Activated naive CD4-positive, alpha-beta T cell treated with anti-CD3 and anti-CD28 coated beads for 36 hours (primary cell): ENCODE measurements at places on chromosomes 6 and 20. TPM values are rescaled to one million over a fixed set of nuclear protein-coding genes. Genes with fewer than 3 reads are reported as not detected.

PDE7B gene
- total RNA-seq = 0.25 TPM

RALGAPB gene
- 22.1 TPM for total RNA-seq

SPATA25 gene
- 0.52 TPM for total RNA-seq

B4GALT5 gene
- 18.6 TPM for total RNA-seq

POLR3F gene
- 7.0 TPM for total RNA-seq

HTR1B gene
- total RNA-seq = not detected

ENPP4 gene
- 8.0 TPM for total RNA-seq

DLK2 gene
- 0.47 TPM for total RNA-seq

ATXN1 gene
- total RNA-seq = 9.4 TPM

PTK7 gene
- total RNA-seq = 2.2 TPM

DNA sequence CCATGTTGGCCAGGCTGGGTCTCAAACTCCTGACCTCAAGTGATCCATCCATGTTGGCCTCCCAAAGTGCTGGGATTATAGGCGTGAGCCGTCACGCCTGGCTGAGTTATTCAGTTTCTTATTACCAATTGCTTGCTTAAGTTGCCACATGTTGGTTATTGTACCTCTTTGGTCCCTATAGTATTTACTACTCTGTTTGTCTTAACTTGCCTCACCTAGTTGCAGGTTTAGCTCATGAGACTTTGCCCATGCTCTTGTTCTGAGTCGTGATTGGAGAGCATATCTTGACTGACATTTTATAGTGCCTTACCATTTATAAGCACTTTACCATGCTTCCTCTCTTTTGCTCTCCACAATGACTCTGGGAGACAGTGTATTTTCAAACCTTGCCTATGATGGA lies 134.2 kb upstream of the HDGFL1 start:
- no peaks in the 10 kb centered on the region for H3K27me3 ChIP-seq
- no peaks in the 10 kb centered on the region for H3K4me1 ChIP-seq
- H3K27ac ChIP-seq = no peak overlapping the region

- H3K27ac ChIP-seq = no peak overlapping the region
- no peaks in the 10 kb centered on the region for H3K36me3 ChIP-seq
- DNase-seq = no peak
- no peaks in the 10 kb centered on the region for H3K4me1 ChIP-seq
- H3K4me3 ChIP-seq = no peak overlapping the region
These were observed 337.9 kb downstream of the TAF4 start for GRCh38 chr20:61727761-61728160.

GRCh38 chr6:119590066-119590465 lies 240.5 kb upstream of the MAN1A1 start:
- H3K4me3 ChIP-seq = no peak overlapping the region
- no peak for DNase-seq

DNA sequence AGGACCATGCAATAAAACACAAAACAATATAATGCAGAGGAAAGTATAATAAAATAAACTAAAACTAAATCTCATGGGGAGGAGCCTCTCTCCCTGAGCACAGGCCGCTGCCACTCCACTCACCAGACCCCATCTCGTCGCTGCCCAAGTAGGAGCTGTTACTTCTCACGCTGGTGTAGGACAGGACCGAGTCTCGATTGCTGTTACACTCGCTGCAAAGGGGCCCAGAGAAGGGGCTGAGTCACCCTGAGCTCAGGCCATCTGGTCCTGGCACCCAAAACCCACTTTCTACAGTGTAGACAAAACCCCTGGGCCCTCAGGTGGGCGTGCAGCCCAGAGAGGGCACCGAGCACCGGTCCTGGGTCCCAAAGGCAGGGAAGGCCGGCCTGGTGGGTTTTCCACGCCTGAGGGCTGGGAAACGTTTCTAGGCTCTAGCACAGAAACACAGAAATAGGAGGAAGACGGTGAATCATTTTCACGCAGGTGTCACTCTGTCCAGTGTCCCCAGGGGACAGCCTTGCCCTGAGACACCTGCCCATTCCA lies 183.4 kb downstream of the PREX1 start:
- peaks cover 2% of the 10 kb centered on the region for H3K36me3 ChIP-seq
- DNase-seq = no peak
- no peaks in the 10 kb centered on the region for H3K4me1 ChIP-seq

- no peak for DNase-seq
- no peak overlapping the region for H3K27ac ChIP-seq
- H3K27me3 ChIP-seq = peaks cover 57% of the 10 kb centered on the region
- H3K36me3 ChIP-seq = no peaks in the 10 kb centered on the region
These were observed 16.8 kb downstream of the LINC00237 start for GRCh38 chr20:21089391-21089790.

- H3K4me3 ChIP-seq = peak overlapping the region; percentile 52
- peak; percentile 81 for DNase-seq
- H3K27ac ChIP-seq = no peak overlapping the region
- no peaks in the 10 kb centered on the region for H3K36me3 ChIP-seq
- H3K4me1 ChIP-seq = peaks cover 9% of the 10 kb centered on the region
These were observed 12.6 kb downstream of the HSPA12B start for GRCh38 chr20:3744806-3745685.

GRCh38 chr20:58877976-58878360 lies 25.5 kb downstream of the GNAS start:
- DNase-seq = peak; percentile 69
- H3K4me1 ChIP-seq = peaks cover 26% of the 10 kb centered on the region
- H3K27ac ChIP-seq = peak overlapping the region; percentile 61
- H3K4me3 ChIP-seq = no peak overlapping the region
- no peaks in the 10 kb centered on the region for H3K36me3 ChIP-seq
- H3K27me3 ChIP-seq = no peaks in the 10 kb centered on the region

DNA sequence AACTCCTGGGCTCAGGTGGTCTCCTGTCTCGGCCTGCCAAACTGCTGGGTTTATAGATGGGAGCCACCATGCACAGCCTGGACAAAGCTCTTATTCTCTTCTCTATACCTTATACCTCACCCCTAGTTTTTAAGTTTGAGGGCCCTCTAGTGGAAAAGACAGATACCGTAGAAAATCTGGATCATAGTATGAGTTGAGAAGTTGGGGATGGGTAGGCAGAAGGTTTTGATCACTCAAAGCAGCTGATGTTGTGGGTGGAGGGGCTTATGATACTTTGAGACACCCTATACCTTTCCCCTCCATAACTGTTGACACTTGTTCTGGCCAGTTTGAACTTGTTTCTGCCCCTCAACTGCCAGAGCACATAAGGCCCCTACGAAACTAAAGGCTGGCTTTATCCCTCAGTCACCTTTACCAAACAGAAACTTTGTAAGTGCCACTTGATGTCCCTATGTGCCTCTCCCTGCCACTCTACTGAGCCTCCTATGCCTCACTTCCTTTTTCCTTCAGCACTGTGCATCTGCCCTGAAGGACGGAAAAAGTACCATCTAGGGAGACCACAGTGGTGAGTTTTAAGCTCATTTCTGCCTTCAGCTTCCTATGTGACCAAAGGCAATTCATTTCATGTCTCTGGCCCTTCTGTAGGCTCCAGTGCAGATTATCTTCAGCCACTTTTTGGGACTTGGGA lies 28.6 kb downstream of the RALY start:
- H3K27ac ChIP-seq = peak overlapping the region; percentile 57
- DNase-seq = no peak

DNA sequence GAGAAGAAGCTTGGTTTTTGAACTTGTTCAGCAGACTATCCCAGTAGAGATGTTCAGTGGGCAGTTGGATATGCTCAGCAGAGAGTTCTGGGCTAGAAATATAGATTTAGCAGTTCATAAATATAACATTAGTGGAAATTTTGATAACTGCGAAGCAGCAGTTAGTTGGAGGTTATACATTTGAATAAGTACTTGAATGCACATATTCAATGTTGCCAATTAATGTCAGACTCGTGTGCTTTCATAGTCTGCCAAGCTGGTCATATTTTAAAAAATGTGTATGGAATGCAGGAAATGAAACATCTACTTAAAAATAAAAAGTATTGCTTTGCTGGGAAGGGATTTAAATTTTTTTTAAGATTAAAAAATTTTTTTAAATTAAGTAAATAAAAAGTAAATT lies 92.5 kb upstream of the E2F3 start:
- DNase-seq = no peak
- no peak overlapping the region for H3K4me3 ChIP-seq
- H3K27me3 ChIP-seq = no peaks in the 10 kb centered on the region

DNA sequence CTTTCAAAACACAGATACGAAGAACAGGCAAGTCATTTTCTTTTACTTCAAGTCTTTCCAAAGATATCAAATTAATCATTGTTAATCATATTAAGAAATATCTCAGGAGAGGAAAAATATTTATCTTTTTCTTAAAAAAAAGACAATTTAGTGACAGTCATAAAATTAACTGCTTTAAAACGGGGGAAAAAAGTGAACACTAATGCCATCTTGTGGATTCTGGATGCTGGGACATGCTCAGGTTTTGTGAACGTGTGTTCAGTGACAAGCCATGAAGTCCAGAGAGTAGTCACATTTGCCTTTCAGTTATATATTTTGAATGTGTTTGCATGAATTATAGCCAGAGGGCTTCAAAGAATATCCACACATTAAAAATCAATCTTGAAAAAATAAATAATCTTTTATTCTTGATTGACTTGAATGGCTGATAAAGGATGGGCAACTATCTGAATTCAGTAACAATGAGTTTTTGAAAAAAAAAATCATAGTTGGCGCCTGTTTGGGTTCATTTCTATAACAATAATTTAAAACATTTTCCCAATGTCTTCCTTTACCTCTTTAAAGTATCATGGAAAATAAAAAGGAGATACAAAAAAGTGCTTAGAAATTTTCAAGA lies 74.7 kb upstream of the NOX3 start:
- no peak overlapping the region for H3K4me3 ChIP-seq
- H3K27me3 ChIP-seq = no peaks in the 10 kb centered on the region
- H3K4me1 ChIP-seq = peaks cover 22% of the 10 kb centered on the region
- no peak overlapping the region for H3K27ac ChIP-seq

DNA sequence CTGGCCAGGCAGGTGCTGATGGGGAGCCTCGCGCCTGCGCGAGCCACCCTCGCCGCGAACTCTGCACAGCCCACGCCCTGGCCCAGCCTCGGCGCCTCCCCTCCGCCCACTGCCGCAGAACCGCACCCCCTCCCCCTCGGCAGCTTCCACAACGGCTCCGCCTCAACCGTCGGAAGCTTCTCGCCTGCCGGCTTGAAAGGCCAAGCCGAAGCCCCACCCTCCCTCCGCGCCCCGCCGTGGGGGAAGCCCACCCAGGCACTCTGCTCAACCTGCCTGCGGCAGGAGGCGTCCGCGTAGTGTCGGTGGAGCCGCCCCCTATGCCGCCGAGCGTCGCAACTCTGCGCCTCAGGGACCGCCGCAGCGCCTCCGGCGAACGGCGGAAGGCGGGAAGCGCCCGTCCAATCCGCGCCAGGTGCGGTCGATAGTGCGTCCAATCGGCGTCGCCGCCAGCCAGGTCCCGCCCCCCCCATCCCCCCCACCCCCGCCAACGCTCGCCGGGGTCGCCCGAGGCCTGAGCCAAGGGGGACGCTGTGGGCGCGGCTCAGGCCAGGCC lies at the start of gene SYCP2:
TSS of gene SYCP2 (minus strand) at position 342 of the 553 bp plus-strand sequence. CDS start 11,224 bp downstream, outside the sequence.
- no peak within 1 kb of the TSS for H3K27ac ChIP-seq
- H3K27me3 ChIP-seq = peaks cover 2% of the 10 kb centered on the region
- H3K36me3 ChIP-seq = peaks cover 4% of the 10 kb centered on the region
- peak within 1 kb of the TSS; percentile 68 for H3K4me3 ChIP-seq

DNA sequence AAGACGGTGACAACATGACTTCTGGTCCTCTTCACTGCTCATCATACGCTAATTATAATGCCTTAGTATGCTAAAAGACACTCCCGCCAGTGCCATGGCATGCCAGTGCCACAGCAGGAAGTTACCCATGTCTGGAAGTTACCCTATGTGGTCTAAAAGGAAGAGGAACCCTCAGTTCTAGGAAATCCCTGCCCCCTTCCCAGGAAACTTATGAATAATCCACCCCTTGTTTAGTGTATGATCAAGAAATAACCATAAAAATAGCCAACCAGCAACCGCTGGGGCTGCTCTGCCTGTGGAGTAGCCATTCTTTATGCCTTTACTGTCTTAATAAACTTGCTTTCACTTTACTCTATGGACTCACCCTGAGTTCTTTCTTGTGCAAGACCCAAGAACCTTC lies 15.8 kb upstream of the SERPINB9 start:
- DNase-seq = peak; percentile 35
- H3K27me3 ChIP-seq = no peaks in the 10 kb centered on the region
- H3K36me3 ChIP-seq = no peaks in the 10 kb centered on the region

GRCh38 chr6:117414770-117415169 lies 11.0 kb downstream of the ROS1 start:
- DNase-seq = no peak
- no peaks in the 10 kb centered on the region for H3K4me1 ChIP-seq
- H3K4me3 ChIP-seq = no peak overlapping the region
- H3K36me3 ChIP-seq = no peaks in the 10 kb centered on the region
